ENCODE measurements at places on chromosomes 12 and 14.
A peak's percentile ranks its signal among the peaks of the same experiment; 100 is the strongest.

- peak; percentile 20 for DNase-seq
These were observed 160.6 kb downstream of the MYRFL start for GRCh38 chr12:69985656-69986055.

DNA sequence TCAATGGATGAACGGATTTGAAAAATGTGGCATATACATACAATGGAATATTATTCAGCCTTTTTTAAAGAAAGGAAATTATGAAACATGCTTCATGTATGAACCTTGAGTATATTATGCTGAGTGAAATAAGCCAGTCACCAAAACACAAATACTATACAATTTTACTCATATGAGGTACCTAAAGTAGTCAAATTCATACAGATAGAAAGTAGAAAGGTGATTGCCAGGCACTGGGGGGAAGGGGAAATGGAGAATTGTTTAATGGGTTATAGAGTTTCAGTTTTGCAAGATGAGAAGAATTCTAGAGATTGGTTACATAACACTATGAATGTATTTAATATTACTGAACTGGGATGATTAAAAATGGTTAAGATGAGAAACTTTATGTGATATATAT is 171.4 kb downstream of the TMTC3 start:
- DNase-seq: no peak

DNA sequence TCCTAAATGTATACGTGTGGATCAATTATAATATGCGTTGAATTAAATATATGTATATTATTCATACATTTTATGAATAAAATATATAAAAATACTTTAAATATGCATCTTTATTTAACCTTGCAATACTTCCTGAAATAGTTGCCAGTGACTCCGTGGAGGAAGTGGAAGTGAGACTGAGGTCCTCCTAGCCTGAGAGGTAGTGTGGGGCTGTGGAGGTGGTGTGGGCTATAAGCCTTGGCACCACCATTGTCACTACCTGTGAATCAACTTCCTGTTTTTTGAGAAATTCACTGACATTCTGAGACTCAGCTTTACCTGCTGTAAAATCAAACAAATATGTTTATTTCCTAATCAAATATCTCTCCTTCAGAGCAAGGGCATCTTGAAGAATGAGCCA is 514.2 kb downstream of the VRK1 start:
- no peak for DNase-seq

- no peak for DNase-seq
These were observed 110.4 kb upstream of the SCAF11 start for GRCh38 chr12:46100551-46101484.

DNA sequence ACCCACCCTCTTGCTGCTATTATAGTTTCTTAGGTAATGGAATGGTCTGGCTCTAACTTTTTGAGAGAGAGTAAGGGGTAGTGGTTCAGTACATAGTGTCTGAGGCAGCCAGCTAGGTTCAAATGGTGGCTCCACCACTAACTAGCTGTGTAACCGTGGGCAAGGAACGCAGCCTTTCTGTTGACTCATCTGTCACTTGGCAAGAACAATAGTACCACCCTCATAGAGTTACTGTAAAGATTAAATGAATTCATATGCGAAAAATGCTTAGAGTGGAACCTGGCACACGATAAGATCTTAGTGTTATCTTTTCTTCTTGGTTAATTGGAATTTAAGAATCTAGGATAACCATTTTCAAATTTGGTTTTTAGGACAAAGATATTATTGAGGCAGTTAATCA is 14.0 kb downstream of the CCDC62 start:
- DNase-seq: no peak
